ENCODE measurements at places on chromosomes 6 and 20. TPM values are rescaled to one million over a fixed set of nuclear protein-coding genes. Genes with fewer than 3 reads are reported as not detected.

FAM217A gene
- total RNA-seq = not detected

GTSF1L gene
- not detected for total RNA-seq

MYCT1 gene
- not detected for total RNA-seq

SLC26A8 gene
- not detected for total RNA-seq

SALL4 gene
- total RNA-seq = 1.4 TPM

C20orf202 gene
- not detected for total RNA-seq

PPIL4 gene
- 11.7 TPM for total RNA-seq
